Naive thymus-derived CD4-positive, alpha-beta T cell (primary cell): ENCODE measurements at places on chromosomes 1 and 21. TPM values are rescaled to one million over a fixed set of nuclear protein-coding genes. Genes with fewer than 3 reads are reported as not detected.

The PROK1 gene
- total RNA-seq: not detected

The LRRC38 gene
- total RNA-seq: not detected

The TPM3 gene
- 281 TPM for total RNA-seq

The SLC6A17 gene
- total RNA-seq: not detected

The HYI gene
- 29.3 TPM for total RNA-seq

The RXFP4 gene
- not detected for total RNA-seq

The CD1E gene
- total RNA-seq: not detected
